SK-N-DZ (cell line): ENCODE measurements at places on chromosomes 5 and 9.

DNA sequence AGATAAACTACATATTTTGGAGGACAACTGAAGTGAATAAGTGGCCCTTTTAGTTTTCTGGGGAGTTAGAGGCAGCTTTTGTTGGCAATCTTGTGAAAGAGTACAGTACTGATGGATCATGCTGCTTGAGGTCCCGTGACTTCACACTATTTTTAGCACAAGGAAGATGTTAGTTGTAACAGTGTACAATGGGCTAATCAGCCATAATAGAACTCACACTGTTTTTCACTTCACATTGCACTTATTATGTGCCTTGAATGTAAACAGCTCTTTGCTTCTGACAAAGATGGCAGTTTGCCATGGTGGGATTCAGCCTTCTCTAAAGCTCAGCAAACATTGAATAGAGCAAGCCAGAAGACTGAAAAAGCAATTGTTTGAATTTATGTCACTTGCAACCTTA, 176.7 kb upstream of the ZNF608 start:
- no peak for DNase-seq

GRCh38 chr5:74319076-74319475, 321.5 kb downstream of the ENC1 start:
- no peak for DNase-seq

DNA sequence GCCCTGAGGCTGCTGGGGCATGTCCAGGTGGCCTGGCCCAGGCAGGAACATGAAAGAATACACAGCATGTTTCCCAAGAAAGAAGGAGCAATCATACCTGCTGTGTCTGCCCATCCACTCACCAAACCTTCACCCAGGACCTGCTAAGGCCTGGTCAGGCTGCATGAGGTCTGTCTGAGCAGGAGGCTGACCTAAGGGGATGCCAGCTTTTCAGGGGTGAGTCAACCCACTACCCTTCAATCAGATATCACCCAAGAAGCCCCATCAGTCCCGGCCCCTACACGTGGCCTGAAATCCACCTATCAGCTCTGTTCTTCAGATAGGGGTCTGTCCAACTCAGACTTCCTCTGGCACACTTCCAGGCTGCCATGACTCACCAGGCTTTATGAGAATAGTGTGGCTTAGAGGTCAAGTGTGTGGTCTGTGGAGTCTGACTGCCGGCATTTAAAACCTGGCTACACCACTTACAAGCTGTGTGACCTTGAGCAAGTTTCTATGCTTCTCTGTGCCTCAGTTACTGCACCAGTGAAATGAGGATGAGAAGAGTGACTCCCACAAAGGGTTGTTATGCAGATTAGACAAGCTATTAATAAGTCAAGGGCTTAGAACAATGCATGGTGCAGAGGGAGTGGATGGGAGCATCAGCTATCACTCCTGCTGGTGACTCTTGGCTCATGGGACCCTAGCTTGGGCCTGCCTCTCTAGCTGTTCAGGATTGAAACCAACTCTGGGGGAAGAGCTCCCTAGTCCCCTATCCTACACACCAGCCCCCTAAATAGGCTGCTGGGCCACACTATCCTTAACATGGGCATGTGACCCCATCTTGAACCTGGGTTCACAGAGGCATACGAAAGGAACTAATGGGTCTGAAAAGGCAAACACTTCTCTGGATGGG, 130.3 kb downstream of the PAX5 start:
- DNase-seq, result no peak

DNA sequence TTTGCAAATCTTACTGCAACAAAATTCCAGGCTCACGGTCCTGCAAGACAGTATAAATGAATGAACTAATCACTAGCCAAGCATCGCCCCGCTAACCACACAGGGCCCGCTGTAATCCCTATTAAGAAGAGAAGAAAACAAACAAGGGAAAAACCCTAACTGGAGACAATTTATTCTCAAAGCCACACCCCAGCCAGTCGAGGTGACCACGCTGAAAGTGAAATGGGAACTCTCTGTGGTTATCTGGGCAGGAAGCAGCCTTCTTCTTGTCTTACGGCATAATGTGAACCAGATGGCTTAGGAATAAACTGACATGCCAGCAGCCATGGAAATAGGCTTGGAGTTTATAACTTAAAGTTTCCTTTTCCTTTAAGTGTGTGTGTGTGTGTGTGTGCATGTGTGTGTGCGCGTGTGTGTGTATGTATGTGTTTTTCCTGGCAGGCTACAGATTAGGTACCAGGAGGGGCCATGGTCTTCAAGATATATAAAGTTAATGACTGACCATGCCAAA, 120.2 kb downstream of the SEMA6A start:
- no peak for DNase-seq

GRCh38 chr5:8700671-8701070, 831.7 kb downstream of the MTRR start:
- no peak for DNase-seq

GRCh38 chr5:103569313-103570060, 6.9 kb upstream of the NUDT12 start:
- DNase-seq, result peak; percentile 23

GRCh38 chr9:5110867-5111681, 74.4 kb downstream of the INSL6 start:
- no peak for DNase-seq

- no peak for DNase-seq
Observed at GRCh38 chr5:30572279-30572678, 621.2 kb upstream of the CDH6 start.

GRCh38 chr9:16871336-16872151, 1.1 kb upstream of the BNC2 start:
- DNase-seq, result no peak

GRCh38 chr5:16665601-16666000, 48.8 kb upstream of the RETREG1 start:
- DNase-seq, result no peak

DNA sequence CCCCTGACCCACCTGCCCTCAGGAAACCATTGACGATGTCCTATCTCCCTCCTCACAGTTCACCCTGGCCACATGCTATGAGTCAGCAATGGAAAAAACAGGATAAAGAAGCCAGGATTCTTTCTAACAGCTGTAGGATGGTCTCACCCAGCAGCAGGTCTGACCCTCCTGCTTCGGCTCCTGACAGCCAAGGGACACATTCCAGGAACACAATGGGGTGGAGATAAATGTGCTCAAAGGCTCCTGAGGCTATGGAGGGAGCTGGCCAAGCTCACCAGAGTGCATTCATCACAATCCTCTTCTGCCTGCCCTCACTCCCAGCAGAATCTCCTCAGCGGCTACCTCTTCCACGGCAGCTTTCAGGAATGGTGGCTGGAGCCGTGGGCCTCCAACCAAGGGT, 170.3 kb downstream of the PJA2 start:
- DNase-seq, result no peak

- no peak for DNase-seq
Observed at GRCh38 chr9:91663858-91664257, 240.2 kb upstream of the NFIL3 start.

DNA sequence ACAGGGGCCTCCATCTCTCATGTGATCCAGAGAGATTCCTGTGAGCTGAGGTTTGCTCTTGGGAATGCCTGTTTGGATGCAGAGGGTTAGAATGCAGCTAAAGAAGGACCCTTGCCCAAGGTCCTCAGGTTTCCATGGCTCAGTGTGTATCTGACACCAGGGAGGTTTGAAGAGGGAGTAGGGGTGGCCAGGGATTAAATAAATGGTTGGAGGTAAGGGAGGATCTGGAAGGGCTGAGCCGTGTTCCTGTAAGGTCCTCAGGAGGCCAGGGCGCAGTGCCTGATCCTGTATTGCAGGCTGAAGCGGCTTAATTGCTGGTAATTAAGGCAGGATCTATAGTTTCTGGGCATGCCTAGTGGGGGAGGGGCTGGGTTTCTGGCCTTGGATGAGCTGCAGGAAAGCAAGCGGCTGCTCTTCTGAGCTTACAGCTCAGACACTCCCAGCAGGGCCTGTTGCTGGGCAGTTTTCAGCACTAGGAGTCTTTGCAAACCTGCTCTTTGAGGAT, 41.5 kb upstream of the MAP1B start:
- DNase-seq, result peak; percentile 98

DNA sequence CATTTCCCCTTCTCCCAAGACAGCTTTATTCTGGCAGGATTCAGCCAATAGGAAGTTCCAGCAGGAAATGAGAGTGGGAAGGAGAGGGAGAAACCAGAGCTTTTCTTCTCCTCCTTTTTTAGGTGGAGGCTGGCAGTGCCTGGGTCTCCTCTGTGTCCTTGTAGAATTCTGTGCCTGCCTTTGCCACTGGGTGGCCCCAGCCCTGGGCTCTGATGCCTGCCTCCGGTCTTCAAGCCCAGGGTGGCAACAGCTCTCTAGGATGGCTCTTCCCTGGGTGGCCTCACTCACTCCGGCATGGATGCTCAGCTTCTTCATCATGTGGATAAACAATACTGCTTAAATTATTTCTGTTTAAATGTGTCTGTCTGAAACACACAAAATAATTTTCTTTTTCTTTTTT, 694.8 kb downstream of the SEMA5A start:
- DNase-seq, result no peak

GRCh38 chr9:85715587-85715986, 26.2 kb downstream of the AGTPBP1 start:
- DNase-seq, result no peak
